Upper lobe of right lung (tissue), 1 donor: ENCODE measurements at places on chromosomes 6 and 20.

- no peak overlapping the region for H3K27ac ChIP-seq
- H3K4me1 ChIP-seq: peaks cover 3% of the 10 kb centered on the region
- no peak overlapping the region for H3K4me3 ChIP-seq
- no peaks in the 10 kb centered on the region for H3K27me3 ChIP-seq
- no peaks in the 10 kb centered on the region for H3K36me3 ChIP-seq
- DNase-seq: no peak
Observed at GRCh38 chr20:39946053-39946810, 742.8 kb downstream of the MAFB start.

DNA sequence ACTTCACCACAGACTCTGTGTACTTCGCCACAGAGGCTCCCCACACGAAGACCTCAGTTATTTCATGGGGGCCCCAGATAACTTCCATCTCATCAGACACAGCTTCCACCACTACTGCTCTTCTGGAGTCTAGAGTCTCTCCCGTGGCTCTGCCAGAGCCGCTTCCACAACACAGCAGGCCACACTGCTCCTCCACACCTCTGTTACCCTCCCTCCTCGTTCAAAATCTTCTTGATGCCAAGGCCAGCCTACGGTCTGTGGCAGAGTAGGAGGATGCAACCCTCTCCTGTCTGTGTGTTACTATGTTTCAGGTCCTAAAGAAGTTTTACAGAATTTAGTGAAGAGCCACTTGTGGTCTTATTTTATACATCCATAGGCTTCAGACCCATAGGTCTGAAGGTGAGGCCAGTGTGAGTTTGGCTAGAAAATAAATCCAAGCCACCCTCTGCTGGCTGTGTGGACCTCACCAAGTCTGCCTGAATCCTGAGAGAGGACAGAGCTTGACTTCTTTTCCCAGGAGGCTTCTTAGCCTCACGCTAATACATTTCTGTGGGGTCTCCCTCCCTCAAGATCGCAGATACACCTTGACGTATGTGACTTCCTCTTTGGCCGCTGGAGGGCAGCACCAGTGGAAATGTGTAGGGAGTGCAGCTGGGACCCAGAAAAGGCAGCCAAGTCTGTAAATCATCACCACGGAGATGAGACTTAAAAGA lies 197.7 kb downstream of the FAXC start:
- no peaks in the 10 kb centered on the region for H3K27me3 ChIP-seq
- no peak overlapping the region for H3K4me3 ChIP-seq
- no peaks in the 10 kb centered on the region for H3K4me1 ChIP-seq
- H3K36me3 ChIP-seq: no peaks in the 10 kb centered on the region
- H3K27ac ChIP-seq: no peak overlapping the region

- peak overlapping the region; percentile 47 for H3K27ac ChIP-seq
- peak overlapping the region; percentile 56 for H3K4me3 ChIP-seq
- peaks cover 10% of the 10 kb centered on the region for H3K27me3 ChIP-seq
- peaks cover 39% of the 10 kb centered on the region for H3K4me1 ChIP-seq
Observed at GRCh38 chr6:149450679-149451375, 34.0 kb downstream of the ZC3H12D start.

- H3K27ac ChIP-seq: no peak overlapping the region
- no peaks in the 10 kb centered on the region for H3K36me3 ChIP-seq
- no peaks in the 10 kb centered on the region for H3K4me1 ChIP-seq
- no peak for DNase-seq
Observed at GRCh38 chr20:2763186-2763585, 37.2 kb downstream of the CPXM1 start.

DNA sequence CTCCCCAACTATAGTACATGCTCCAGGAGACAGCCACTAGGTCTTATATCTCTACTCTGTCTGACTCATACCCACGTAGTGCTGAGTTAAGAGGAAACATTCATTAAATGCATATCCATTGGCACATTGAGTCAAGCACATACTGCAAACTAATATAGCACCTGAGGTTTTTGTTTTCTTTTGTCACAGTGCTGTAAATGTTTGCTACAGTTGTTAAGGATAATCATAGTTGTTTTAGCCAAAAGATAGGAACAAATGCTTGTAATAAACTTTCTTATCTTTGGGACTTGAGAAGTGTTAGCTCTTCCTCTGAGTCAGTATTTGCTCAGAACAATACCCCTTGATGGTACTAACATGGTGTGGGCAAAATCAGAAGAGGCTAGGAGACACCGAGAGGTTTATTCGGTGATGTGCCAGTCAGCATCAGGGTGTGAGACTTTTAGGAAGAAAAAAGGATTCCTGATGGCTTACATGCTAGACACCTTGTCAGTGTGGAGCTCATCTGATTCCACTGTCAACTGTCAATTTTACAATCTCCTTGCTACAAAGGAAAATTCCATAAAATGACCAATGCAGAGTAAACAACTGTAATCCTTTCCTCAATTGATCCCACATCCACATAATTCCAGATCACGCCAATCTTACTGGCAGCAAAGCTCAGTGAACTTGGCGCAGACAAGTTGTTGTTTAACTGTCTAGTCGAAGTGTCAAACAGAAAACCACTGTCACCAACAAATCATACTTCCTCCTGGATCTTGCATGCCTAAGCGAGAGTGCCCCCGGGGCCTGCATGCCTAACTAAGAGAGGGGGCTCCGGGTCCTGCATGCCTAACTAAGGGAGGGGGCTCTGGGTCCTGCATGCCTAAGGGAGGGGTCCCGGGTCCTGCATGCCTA lies 36.1 kb downstream of the ELOVL2 start:
- no peak overlapping the region for H3K27ac ChIP-seq
- H3K36me3 ChIP-seq: no peaks in the 10 kb centered on the region
- no peak overlapping the region for H3K4me3 ChIP-seq
- no peak for DNase-seq

DNA sequence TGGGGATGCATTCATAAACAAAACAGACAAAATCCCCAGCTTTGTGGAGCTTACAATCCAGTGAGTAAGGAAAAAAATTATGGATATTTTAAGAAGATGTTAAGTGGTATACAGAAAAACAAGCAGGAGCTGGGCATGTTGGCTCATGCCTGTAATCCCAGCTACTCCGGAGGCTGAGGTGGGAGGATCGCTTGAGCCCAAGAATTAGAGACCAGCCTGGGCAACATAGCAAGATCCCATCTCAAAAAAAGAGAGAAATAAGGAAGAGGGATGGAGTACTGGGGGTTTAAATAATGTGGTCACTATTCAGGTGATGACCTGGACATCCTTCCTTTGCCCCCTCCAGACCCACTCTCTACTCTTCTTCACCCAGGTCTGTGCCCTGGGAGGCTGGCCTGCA lies 55.0 kb upstream of the MDGA1 start:
- H3K27me3 ChIP-seq: no peaks in the 10 kb centered on the region
- no peak overlapping the region for H3K4me3 ChIP-seq
- no peaks in the 10 kb centered on the region for H3K4me1 ChIP-seq
- no peaks in the 10 kb centered on the region for H3K36me3 ChIP-seq
- no peak for DNase-seq

GRCh38 chr6:159461998-159462397 lies 231.0 kb downstream of the SOD2 start:
- DNase-seq: no peak
- no peak overlapping the region for H3K27ac ChIP-seq
- no peaks in the 10 kb centered on the region for H3K36me3 ChIP-seq
- no peaks in the 10 kb centered on the region for H3K4me1 ChIP-seq
- no peak overlapping the region for H3K4me3 ChIP-seq

- H3K36me3 ChIP-seq: no peaks in the 10 kb centered on the region
- H3K27me3 ChIP-seq: peaks cover 44% of the 10 kb centered on the region
- no peak overlapping the region for H3K27ac ChIP-seq
Observed at GRCh38 chr20:59242714-59243626, 57.4 kb upstream of the EDN3 start.

GRCh38 chr20:53463101-53463972 lies 130.3 kb downstream of the ZNF217 start:
- H3K27ac ChIP-seq: no peak overlapping the region
- no peaks in the 10 kb centered on the region for H3K36me3 ChIP-seq
- H3K27me3 ChIP-seq: no peaks in the 10 kb centered on the region
- DNase-seq: no peak
